ENCODE measurements at places on chromosomes 7 and 10. TPM values are rescaled to one million over a fixed set of nuclear protein-coding genes. Genes with fewer than 3 reads are reported as not detected.

DNA sequence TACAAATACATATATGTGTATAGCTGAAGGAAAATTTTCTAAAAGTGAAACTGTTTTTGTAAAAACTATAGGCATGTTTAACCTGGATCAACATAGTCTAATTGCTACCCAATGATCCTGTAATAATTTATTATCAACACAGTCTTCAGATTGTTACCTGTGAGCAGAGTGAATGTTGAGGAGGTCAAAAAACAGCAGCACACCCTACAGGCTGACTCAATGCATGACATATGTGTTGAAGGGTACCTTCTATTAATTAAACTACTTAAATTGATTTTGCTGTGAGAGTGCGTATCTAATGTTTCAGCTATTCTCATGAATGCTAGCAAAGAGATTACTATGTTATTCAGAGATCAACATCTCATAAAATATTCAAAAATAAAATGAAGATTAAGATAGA is 411.4 kb downstream of the TNS3 start:
- H3K36me3 ChIP-seq: no peaks in the 10 kb centered on the region
- H3K4me3 ChIP-seq: no peak overlapping the region
- no peak overlapping the region for H3K27ac ChIP-seq

GRCh38 chr10:24825551-24825950 is 101.9 kb upstream of the ARHGAP21 start:
- no peaks in the 10 kb centered on the region for H3K36me3 ChIP-seq
- no peak overlapping the region for H3K4me3 ChIP-seq
- H3K27me3 ChIP-seq: no peaks in the 10 kb centered on the region
- DNase-seq: no peak

DNA sequence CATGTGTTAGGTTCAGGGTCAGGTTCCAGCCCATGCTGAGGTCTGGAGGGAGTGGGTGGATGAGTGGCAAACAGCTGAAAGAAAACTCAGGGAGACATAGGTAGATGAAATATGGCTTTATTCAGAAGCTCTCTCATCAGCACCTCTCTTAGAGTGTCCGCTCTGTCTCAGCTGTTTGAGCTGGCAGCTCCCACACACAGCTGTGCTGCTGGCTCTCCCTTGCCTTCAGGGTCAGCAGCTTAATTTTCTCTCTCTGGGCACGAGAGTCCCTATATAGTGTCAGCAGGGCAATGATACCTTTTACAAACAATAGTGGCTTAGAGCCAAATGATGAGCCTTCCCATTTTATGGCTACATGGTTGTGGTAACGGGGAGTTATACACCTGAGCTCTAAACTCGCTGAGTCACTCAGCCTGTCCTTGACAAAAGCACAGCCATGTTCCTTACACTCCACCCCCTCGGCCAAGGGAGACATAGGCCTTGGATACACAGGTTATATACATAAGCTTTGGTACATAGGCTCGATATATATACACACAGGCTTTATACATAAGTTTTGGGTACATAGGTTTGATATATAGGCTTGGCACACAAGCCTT is 10.4 kb downstream of the RNF133 start:
- no peaks in the 10 kb centered on the region for H3K4me1 ChIP-seq
- H3K36me3 ChIP-seq: no peaks in the 10 kb centered on the region
- no peaks in the 10 kb centered on the region for H3K27me3 ChIP-seq

- H3K36me3 ChIP-seq: peaks cover 2% of the 10 kb centered on the region
- peaks cover 73% of the 10 kb centered on the region for H3K27me3 ChIP-seq
- H3K27ac ChIP-seq: no peak overlapping the region
- DNase-seq: no peak
- peak overlapping the region; percentile 83 for H3K4me3 ChIP-seq
These were observed 433 bp upstream of the PLXNA4 start for GRCh38 chr7:132576721-132577085.

GRCh38 chr7:27846388-27846787 is 106.4 kb downstream of the TAX1BP1 start:
- no peak overlapping the region for H3K27ac ChIP-seq
- no peak for DNase-seq
- peaks cover 3% of the 10 kb centered on the region for H3K4me1 ChIP-seq
- H3K4me3 ChIP-seq: no peak overlapping the region
- no peaks in the 10 kb centered on the region for H3K36me3 ChIP-seq
- H3K27me3 ChIP-seq: no peaks in the 10 kb centered on the region

DNA sequence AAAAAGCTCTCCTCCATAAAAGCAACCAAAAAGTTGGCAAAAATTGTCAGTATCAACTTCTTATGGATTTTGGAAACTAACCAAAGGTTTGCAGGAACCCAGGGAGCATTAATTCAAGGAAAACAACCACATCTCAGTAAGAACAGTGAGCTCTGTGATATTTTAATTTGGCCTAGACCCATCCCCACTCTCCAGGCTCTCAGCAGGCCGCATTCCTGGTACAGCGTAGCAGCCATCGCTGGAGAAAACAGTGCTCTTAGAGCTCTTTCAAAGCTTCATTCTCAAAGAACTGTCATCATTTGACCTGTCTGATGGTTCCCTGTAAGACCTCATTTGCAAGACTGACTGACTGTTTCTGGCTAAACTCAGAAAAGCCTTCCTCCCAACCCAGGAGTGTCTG is 81.9 kb downstream of the NUDCD3 start:
- peaks cover 20% of the 10 kb centered on the region for H3K4me1 ChIP-seq
- no peak overlapping the region for H3K4me3 ChIP-seq
- peak overlapping the region; percentile 27 for H3K27ac ChIP-seq
- H3K36me3 ChIP-seq: peaks cover 7% of the 10 kb centered on the region
- DNase-seq: no peak

DNA sequence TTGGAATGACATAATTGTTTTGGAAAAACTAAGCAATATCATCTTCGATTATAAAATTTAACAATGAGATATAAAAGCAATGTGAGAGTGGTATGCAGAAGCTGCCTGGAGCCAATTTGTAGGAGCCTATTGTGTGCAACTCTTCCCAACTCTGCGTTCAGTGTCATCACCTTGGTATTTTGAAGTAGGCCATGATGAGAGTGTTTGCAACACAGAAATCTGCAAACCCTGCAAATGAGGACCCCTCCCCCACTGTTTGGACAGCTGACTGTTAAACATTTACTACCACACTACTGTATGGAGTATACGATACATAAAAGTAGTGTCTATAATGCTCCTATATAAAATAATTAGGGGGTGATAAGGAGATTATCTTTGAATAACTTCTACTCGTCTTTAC is 531.3 kb downstream of the ATRNL1 start:
- no peak overlapping the region for H3K4me3 ChIP-seq
- DNase-seq: no peak
- no peaks in the 10 kb centered on the region for H3K36me3 ChIP-seq

DNA sequence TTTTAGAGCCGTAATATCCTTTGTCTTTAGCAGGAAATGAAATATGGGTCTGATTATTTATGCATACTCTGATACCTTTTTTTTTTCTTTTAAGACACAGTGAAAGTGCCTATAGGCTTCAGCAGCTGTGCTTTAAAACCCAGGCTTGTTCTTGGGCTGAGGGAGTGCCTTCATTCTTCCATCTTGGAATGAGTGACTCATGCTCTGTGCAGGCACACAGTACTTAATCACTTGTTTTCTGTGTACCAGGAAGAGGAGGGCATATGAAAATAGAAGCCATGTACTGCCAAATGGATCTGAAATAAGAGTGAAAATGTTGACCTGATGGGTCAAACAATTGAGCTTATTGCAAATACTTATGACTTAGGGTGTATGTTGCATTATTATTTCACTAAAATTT is 12.0 kb downstream of the INPP5F start:
- H3K36me3 ChIP-seq: no peaks in the 10 kb centered on the region
- peak overlapping the region; percentile 68 for H3K4me3 ChIP-seq
- peak overlapping the region; percentile 75 for H3K27ac ChIP-seq

DNA sequence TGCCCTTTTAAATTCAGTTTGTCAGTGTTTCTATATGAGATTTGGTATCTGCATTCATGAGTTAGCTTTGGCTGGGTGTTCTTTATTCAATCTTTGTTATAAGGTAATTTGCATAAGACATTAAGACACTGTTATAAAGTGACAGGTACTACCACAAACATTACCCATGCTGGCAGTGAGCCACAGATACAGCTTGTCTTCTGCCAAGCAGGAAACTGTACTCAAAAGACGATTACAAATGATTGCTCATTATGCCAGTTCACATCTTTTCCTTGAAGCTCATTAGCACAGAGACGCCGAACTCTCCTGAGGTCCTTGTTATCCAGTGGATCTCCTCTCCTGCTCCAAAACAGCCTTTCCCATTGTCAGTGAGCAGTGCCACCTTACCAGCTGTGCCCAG is 30.4 kb downstream of the AMPH start:
- DNase-seq: no peak
- no peak overlapping the region for H3K27ac ChIP-seq
- peaks cover 33% of the 10 kb centered on the region for H3K27me3 ChIP-seq
- H3K4me1 ChIP-seq: no peaks in the 10 kb centered on the region
- no peaks in the 10 kb centered on the region for H3K36me3 ChIP-seq

DNA sequence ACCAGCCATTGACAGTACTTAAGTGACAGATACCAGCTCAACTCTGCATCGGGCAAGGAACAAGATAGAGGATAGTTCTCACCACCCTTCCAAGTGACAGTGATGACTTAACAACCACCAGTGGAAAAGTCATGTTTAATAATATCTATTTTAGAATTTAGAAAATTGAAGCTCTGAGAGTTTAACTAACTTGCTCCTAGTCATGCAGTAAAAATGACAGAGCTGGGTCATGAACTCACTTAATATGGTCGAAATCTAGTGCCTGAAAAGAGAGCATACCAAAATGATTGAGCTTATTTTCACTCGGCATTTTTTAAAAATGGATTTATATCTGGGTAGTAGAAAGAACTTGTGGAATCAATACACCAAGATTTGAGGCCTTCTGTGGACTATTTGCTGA is 367.8 kb upstream of the IGFBP3 start:
- H3K27me3 ChIP-seq: no peaks in the 10 kb centered on the region
- no peak overlapping the region for H3K4me3 ChIP-seq
- H3K4me1 ChIP-seq: no peaks in the 10 kb centered on the region
- no peak overlapping the region for H3K27ac ChIP-seq

DNA sequence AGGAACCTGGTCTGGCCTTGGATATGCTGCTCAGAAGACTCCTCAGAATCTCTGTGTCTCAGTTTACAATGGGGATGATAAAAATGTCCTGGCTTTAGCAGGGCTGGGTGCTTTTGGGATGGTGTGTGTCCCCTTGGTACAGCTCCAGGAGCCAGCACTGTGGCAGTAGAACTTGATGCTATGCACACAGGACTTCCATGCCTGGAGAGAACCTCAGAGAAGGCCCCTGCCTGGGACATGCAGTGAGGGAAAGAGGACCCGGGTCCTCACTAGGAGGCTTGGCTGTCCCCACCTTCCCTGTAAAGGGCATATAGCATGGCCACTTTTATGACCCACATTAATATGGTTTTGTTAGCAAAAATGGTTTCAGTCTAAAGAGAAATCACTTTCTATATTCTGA is 100.5 kb downstream of the GLRX3 start:
- no peak overlapping the region for H3K27ac ChIP-seq
- H3K4me1 ChIP-seq: no peaks in the 10 kb centered on the region
- H3K27me3 ChIP-seq: no peaks in the 10 kb centered on the region
- H3K4me3 ChIP-seq: no peak overlapping the region
- H3K36me3 ChIP-seq: no peaks in the 10 kb centered on the region

DNA sequence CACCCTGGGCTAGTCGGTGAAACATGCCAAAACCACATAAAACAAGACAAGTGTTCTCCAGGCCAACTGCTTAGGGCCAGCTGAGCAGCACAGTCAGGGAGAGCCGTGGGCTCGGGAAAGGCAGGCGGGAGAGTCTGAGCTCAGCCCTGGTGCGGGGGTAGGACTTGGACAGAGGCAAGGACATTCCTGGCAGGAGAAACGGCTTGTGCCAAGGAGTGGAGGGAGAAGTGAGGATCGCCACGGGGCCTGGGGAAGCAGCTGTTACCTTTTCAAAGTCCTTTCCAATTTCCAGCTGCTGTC is 4.2 kb downstream of the ELN start:
- no peak for DNase-seq
- peaks cover 2% of the 10 kb centered on the region for H3K36me3 ChIP-seq
- no peak overlapping the region for H3K4me3 ChIP-seq

DNA sequence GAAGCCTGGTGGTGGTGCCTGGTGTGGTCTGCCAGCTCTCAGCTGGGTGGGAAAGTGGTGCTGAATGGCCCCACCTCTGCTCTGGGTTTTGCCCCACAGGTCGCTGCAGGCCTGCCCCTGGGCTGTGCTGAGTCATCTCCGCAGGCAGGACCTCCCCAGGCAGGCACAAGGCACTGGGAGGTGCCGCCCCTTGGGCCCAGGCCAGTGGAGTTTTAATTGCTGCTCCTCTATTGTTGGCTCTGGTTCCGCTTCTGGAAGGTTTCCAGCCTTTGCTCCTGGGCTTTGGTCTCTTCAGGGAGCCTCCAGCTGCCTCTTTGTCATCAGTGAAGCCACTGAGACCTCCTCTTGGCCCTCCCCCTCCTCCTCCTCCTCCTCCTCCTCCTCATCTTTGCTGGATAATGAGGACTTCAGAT is 180.3 kb upstream of the GRB10 start:
- H3K36me3 ChIP-seq: no peaks in the 10 kb centered on the region
- no peak for DNase-seq
- no peak overlapping the region for H3K27ac ChIP-seq
- no peaks in the 10 kb centered on the region for H3K4me1 ChIP-seq

GRCh38 chr7:101121991-101122932 is 4.6 kb upstream of the SERPINE1 start:
- no peak for DNase-seq
- H3K4me1 ChIP-seq: peaks cover 25% of the 10 kb centered on the region
- H3K27ac ChIP-seq: no peak overlapping the region
- H3K27me3 ChIP-seq: peaks cover 69% of the 10 kb centered on the region

GRCh38 chr7:147363101-147363500 is 1227.5 kb upstream of the C7orf33 start:
- no peaks in the 10 kb centered on the region for H3K27me3 ChIP-seq
- no peak for DNase-seq
- H3K4me3 ChIP-seq: no peak overlapping the region
- no peaks in the 10 kb centered on the region for H3K4me1 ChIP-seq
- H3K36me3 ChIP-seq: no peaks in the 10 kb centered on the region
- no peak overlapping the region for H3K27ac ChIP-seq

DNA sequence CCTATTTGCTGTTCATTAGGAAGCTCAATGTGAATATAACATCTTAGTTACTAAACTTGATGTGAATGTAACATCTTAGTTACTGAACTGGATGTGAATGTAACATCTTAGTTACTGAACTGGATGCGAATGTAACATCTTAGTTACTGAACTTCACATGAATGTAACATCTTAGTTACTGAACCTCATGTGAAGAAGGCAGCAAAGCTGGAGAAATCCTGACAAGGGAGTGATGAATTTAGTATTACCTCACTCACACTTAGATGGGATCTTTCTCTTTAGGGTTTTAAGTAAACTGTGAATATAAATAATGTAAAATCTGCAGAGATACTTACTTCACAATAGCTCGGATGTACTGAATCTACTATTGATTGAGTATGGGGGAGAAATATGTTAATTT is 73.6 kb downstream of the ETV1 start:
- no peak overlapping the region for H3K27ac ChIP-seq
- DNase-seq: no peak
- no peaks in the 10 kb centered on the region for H3K27me3 ChIP-seq
- no peaks in the 10 kb centered on the region for H3K36me3 ChIP-seq
- H3K4me1 ChIP-seq: peaks cover 5% of the 10 kb centered on the region

GATAD1 gene
- total RNA-seq: 16.3 TPM

C10orf105 gene
- 0.37 TPM for total RNA-seq

RBP3 gene
- not detected for total RNA-seq

CHRM2 gene
- total RNA-seq: not detected

PLCE1 gene
- total RNA-seq: 0.05 TPM
